NT2/D1 (cell line): ENCODE measurements at places on chromosomes 6 and 20.

DNA sequence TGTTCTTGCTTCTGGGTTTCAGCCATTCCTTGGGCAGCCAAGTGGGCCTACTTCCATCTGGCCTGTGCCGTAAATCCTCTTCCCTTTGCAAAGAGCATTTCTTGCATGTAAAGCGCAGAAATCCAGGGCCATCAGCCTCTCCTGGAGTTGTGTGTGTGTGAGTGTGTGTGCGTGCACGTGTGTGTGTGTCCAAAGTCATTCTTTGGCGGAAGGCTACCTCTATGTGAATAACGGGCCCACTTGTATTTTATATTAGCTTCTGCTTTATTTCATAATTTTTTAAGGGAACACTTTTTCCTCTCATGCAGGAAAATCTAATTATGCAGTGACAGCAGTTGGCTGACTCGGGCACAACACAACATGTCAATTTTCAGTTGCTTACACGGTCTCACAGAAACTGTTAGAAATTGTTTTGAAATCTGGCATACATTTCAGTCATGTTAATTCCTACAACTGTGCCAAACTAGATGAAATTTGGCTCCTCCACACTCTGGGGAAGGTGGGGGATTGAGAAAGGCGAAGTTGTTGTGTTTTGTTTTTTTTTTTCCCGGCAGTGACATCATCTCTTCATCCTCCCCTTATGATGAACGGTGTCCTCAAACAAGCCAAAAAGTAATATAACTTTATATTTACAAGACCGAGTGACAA lies 223.7 kb upstream of the TSHZ2 start:
- no peak for DNase-seq

GRCh38 chr6:161618831-161619454 lies 345.1 kb upstream of the AGPAT4 start:
- DNase-seq: peak; percentile 35

DNA sequence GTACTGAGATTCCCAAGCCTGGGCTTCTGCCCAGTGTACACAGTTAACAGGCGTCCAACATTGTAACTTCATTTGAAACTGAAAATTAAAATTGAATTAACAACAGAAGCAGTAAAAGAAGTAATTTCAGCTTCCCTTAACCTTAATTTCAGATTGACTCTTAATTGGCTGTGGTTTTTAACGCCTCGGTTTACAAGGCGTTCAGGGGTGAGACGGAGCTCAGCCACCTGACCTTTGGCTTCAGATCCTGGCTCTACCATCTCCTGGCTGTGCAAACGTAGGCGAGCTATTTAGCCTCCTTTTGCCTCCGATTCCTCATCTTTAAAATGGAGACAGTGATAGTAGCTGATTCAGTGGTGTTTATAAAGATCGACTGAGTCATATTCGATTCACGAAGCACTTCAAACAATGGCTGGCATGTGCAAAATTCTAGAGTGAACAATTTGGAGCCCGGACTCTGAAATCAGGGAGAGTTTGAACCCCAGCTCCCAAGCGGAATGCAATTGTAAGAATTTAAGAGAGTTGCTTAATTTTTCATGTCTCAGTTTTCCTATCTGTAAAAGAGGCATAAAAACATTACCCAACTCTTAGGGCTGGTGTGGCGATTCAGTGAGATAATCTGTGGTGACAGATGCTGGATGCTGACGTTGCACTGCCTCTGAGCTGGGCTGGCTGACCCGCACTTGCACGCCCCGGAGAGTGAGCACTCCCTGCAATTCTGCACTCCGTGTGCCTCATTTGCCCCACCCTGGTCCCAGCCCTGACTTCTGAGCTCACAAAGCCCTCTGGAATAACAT lies 23.5 kb upstream of the OCSTAMP start:
- no peak for DNase-seq

- no peak for DNase-seq
Observed at GRCh38 chr6:116008470-116009243, 52.0 kb downstream of the FRK start.

DNA sequence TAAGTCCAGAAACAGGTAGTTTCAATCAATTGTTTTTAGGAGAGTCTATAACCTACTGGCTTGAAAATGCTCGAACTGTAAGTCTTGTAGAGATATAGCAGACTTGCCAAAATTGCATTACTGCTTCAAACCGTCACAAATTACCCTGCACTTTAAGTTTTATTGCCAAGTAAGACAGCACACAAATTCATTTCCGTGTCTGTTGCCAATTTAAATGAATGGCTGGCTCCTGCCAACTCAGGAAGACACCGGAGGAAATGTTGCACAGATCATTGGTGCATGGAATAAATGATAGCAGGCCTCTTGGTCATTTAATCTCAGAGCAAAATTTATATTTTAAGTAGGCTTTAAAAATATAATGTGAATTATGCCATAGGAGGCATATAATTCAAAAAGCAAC lies 438.1 kb downstream of the HACE1 start:
- no peak for DNase-seq

DNA sequence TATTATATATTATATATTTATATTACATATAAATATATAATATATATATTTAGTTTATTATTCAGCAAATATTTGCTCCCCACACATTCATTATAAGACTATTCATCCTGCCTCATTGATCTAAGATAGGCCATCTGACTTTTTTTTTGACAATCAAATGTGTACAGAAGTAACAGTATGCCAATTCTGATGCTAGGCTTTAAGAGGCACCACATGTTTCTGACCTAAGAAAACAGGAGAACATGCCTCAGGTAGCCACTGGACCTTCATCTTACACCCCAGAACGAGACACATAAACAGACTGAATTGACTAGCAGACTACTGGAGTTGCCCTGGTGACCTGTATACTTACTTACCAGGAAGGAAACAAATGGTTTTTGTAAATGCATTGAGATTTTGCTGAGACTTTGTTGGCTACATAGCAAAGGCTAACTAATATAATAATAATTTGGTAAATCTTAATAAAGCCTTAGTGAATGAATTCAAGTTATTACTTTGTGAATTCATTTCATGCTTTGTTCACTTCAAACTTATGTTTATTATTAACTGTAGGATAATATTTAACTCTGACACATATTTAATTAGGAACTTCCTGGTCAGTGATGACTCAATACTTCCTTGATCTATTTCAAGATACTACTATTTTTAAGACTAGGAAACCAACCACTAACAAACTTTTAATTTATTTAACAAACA lies 13.4 kb upstream of the MYO6 start:
- DNase-seq: no peak
